H4 (cell line): ENCODE measurements at places on chromosomes 12 and 14. TPM values are rescaled to one million over a fixed set of nuclear protein-coding genes. Genes with fewer than 3 reads are reported as not detected.
A peak's percentile ranks its signal among the peaks of the same experiment; 100 is the strongest.

GRCh38 chr12:99393763-99394162, 253.8 kb upstream of the GARIN6 start:
- DNase-seq, result no peak

DNA sequence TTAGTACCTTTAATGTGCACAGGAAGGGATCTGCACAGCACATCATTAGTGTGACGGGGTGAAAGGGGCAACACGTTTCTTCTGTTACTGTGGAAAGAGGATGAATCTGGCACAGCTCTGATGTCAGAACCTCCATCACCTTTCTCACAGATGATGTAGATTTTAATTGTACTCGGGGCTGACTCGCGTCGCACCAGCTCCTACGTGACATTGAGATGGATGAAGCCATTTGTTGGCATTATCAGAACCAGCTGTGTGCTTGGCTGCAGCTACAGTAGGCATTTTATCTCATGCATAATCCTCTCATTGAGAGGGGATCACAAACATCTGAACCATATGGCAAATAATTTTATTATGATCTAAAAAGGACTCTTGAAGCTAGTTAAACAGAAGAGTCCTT, 173.6 kb downstream of the PDZRN4 start:
- DNase-seq, result no peak

- DNase-seq, result no peak
These were observed 27.4 kb downstream of the SLC41A2 start for GRCh38 chr12:104930388-104931326.

GRCh38 chr12:103841690-103842584, 903 bp upstream of the NT5DC3 start:
- peak; percentile 93 for DNase-seq

- DNase-seq, result no peak
These were observed 841.7 kb downstream of the NRXN3 start for GRCh38 chr14:79011920-79012204.

The SLC41A2 gene
- total RNA-seq, result 11.7 and 24.0 TPM in 2 replicates

The DIO2 gene
- total RNA-seq, result 37.3 and 48.7 TPM in 2 replicates
